Mesothelial cell of epicardium (in vitro differentiated cells): ENCODE measurements at places on chromosomes 2 and 18.

- no peak overlapping the region for H3K4me3 ChIP-seq
- H3K4me1 ChIP-seq = no peaks in the 10 kb centered on the region
- no peaks in the 10 kb centered on the region for H3K36me3 ChIP-seq
- H3K27me3 ChIP-seq = peaks cover 5% of the 10 kb centered on the region
- no peak overlapping the region for H3K27ac ChIP-seq
- DNase-seq = no peak
Measured at GRCh38 chr2:80591233-80591632, 286.7 kb upstream of the LRRTM1 start.

DNA sequence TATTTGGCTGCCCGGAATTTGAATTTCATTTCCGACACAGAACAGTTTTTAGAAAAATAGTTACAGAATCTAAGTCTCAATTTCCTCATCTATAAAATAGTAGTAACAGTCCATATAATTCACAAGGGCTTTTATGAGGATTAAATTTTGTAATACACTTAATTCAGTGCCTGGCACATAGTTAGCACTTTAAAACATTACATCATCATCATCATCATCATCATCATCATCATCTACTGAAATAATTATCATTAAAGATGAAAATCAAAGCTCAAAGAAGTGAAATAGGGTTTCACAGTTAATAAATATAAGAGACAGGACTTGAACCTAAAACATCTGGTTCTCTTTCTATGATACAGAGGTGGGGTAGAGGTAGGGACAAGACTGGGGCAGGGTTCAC is 13.2 kb downstream of the HEATR5B start:
- H3K27ac ChIP-seq = no peak overlapping the region
- no peaks in the 10 kb centered on the region for H3K27me3 ChIP-seq
- no peak overlapping the region for H3K4me3 ChIP-seq
- H3K4me1 ChIP-seq = no peaks in the 10 kb centered on the region
- H3K36me3 ChIP-seq = peaks cover 24% of the 10 kb centered on the region

- H3K27me3 ChIP-seq = no peaks in the 10 kb centered on the region
- no peak overlapping the region for H3K4me3 ChIP-seq
- H3K4me1 ChIP-seq = peaks cover 42% of the 10 kb centered on the region
- DNase-seq = no peak
- no peaks in the 10 kb centered on the region for H3K36me3 ChIP-seq
Measured at GRCh38 chr2:85435220-85435958, 16.9 kb downstream of the SH2D6 start.

GRCh38 chr2:113209646-113210171 is 35.9 kb downstream of the PSD4 start:
- no peaks in the 10 kb centered on the region for H3K27me3 ChIP-seq
- no peak overlapping the region for H3K4me3 ChIP-seq
- H3K36me3 ChIP-seq = no peaks in the 10 kb centered on the region
- H3K27ac ChIP-seq = peak overlapping the region; percentile 76
